Osteoblast (primary cell): ENCODE measurements at places on chromosomes 7 and 10.

- no peak for DNase-seq
These were observed 113.1 kb downstream of the CTTNBP2 start for GRCh38 chr7:117759950-117760640.

DNA sequence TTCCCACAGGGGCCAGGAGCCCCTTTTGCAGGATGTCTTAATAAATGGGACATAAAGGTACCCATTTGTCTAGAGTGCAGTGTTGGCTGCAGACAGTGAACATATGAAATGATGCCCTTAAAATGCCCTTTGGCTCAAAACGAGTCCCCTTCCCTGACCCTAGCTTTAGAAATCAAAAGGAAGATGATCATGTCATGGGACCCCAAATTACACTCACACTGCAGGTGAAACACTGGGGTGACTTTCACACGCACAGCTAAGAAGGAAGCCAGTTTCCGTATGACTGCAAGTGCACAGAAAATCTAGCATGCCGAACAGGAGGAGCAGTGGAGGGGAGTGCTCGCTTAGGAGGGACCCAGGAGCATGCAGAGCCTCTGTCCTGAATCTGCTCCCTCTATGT is 154.5 kb upstream of the KLF14 start:
- DNase-seq: no peak

DNA sequence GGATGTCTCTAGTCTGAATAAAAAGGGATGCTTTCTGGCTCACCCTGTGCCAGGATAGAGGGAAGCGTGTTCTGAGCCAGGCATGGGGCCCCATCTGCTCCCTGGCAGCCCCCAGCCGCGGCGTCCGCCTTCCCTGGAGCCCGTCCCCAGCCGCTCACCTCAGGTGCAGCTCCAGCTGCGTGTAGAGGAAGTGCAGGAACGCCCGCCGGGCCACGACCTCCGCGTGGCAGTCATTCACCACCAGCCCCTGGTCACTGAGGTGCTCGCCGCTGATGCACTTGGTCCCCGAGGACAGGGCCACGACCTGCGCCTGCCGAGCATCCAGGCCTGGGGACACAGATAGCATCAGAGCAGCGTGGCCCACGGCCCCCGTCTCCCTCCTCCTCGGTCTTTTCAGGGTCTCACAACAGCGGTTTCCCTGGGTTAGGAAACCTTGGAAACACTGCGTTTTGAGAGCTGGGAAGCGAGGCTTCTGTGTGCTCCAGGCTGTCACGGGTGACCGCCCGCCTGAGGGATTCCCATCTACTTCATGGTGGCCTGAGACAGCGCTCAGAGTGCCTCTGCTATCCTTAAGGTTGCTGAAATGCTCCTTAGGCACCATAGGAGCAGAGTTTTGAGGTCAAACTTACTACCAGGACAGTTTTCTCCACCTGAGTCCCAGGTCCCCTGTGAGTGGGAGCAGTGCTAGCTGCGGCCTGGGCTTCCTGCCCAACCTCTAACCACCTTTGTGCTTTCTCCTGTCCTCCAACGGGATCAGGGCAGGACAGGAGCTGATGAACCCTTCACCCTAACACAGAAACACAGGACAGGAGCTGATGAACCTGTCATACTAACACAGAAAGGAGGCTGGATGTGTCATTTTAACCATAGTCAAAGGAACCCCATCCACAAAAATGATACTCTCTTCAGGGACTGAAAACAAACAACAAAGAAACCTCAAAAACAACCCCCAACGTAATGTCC is 186.1 kb downstream of the WDR37 start:
- DNase-seq: peak; percentile 65

- no peak for DNase-seq
These were observed 5.2 kb upstream of the MYL10 start for GRCh38 chr7:101634196-101634717.

DNA sequence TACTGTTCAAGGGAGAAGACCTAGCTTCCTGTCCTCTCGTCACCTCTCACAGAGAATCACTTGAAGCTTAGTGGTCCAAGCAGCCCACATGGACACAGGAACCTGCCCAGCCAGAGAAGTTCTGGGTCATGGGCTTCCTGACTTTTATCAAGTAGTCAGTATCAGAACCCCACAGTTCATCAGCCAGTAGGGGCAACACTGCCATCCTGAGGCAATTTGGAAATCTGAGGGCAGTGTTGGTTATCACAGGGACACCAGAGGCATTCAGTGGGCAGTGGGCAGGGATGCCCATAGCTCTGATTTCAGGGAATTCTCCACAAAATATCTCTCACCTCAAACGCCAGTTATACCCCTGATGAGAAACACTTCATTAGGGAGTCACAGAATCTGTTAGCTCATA is 22.5 kb upstream of the MGAM2 start:
- DNase-seq: peak; percentile 19

DNA sequence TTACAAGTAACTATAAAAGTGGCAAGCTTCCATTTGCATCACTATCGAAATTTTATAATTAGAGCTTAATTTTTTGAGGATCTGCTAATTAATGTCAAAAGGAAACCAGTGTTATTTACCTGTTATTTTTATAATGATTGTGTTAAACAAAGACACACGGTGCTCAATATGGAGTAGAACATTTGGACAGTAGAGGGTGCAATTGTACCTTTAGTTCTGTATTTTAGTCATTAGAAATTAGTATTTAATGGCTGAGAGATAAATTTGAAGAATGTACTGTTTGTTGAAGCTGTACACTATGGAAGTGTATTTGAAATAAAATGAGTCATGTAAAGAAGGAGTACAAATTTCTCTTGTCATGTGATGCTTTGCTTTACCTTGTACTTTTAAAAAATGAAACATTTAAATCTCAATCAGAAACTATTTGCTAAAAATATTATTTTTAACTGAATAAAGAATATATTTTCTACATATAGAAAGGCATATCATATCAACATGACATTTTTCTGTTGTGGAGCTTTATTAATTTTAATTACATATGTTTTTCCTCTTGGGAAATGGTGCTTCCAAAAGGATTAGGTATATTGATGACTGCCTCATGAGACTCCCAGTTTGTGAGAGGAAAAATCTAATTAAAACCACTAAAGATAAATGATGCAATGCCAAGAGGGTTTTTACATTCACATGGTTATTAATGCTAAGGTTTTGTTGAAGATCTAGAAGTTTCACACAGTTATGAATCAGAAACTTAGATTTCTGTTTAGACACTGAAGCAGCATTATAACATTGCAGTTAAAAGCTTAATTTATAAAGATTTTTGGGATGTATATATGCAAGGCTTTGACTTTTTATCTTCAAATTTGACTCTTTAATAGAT is 10.4 kb upstream of the PRKG1 start:
- peak; percentile 3 for DNase-seq

DNA sequence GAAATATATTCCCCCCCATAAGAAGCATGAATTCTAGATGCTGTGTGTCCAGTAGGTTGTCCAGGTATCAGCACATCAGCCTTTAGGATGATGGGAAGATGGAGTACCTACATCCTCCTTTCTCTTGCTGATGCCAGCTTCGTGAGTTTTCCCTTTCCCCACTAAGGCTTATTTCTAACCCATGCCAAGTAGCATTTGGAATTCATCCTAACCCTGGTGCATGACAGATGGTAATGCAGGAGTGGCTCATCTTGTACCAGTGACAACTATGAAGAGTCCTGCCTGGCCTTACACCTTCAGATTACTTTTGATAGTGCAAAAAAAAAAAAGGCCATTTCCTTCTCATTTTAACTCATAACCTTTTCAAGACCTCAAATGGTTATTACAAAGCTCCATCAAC is 58.7 kb downstream of the ARHGAP21 start:
- no peak for DNase-seq

DNA sequence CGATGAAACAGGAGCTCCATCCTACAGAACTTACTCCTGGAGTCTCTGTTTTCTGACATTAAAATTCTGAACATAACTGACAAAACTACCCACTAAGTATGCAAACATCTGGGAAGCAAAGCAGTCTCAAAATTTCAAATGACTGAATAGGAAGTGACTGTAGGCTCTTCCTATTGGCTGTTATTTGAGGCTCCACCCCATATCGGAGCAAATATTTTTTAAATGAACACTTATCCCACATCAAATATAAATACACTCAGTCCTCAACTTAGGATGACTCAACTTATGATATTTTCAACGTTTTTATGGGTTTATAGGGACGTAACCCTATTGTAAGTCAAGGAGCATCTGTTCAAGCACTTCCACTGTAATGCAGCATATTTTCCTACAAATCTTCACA is 8.8 kb downstream of the HSPA12A start:
- peak; percentile 90 for DNase-seq

DNA sequence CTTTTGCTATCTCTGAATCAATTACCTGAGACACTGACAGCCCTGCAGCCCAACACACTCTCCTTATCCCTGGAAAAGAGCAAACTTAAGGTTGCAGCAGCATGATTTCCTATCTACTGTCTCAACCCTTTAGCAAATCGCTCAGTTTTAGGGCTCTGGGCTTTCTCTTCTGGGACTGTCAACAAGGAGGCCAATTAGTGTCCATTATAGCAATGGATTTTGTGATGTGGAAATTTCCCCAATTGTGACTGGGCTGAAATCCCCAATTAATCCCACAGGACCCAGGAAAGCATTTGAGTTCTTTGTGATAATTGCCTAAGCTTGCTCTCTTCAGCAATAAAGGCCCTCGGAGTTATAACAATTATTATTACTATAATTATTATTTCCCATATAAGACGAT is 197.0 kb downstream of the ZNF438 start:
- no peak for DNase-seq

DNA sequence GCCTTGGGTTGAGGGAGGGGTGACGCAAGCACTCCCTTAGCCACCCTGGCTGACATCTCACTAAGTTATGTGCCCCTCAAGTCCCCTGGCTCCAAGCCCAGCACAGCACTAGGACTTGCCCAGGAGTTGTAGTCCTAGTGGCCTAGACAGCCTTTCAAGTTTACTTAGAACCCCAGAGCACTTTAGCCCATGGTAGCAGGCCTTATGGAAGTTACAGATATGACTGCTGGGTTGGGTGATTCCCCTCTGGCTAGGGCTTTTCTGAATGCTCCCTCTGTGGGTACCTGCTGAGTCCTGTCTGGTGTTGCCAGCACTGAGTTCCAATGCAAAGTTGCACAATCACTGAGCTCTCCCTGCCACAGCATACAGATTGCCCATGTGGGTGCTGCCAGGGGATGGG is 83.2 kb downstream of the AHCYL2 start:
- no peak for DNase-seq

- no peak for DNase-seq
These were observed 104.6 kb upstream of the DNAJB12 start for GRCh38 chr10:72459301-72459700.

DNA sequence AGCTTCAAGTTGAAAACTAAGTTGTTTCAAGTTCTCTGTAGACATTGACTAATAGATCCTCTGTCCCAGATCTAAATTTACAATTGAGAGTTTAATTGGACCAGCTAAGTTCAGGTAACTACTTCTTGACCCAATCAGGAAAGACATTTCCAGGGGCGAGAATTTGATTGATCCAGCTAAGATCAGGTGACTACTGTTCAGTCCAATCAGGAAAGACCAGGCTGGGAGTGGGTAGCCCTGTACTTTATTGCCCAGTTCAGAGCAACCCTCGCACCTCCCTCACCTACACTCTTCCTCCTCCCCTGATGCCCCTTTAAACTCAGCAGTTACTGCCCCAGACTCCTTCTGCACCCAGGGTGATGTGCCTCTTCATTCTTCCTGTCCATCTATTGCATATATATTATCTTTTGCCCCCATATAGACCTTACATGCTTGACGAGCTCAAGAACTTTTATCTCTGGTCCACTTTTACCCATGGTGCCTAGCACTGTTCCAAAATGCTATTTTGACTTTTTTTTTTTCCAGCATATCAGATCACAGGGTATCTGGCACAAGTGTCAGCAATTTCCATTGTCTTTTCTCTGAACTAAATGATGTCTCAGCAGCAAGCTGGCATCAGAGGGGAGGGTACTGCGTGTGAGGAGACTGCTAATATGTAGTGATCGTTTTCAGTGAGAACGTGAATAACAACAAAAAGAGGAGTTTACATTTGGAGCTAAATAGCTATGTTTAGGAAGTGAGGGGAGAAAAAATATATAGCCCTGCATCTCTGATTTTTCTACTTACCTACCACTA is 169.4 kb downstream of the KIAA1217 start:
- no peak for DNase-seq

GRCh38 chr10:77029777-77030717 is 607.6 kb downstream of the KCNMA1 start:
- DNase-seq: no peak

- DNase-seq: no peak
These were observed 177.4 kb downstream of the SFMBT2 start for GRCh38 chr10:7233259-7233991.

DNA sequence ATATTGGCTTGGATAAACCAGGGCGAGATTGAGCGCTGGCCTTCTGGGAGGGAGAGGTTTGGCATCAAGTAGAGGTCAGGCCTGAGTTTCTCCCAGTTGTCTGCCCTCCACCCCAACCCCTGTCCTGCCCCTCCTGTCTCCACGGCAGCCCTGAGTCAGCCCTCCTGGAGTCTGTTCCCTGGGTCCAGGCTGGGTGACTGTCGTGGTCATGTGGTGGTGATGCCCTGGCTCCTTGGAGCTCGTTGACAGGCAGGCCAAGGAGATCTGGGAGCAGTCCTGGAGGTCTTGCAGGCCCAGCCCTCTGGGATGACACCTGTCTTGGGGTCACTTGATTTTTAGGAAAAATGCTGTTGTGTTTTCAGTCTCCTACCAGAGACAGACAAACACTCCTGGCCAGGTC is 53.6 kb upstream of the PODXL start:
- DNase-seq: no peak

DNA sequence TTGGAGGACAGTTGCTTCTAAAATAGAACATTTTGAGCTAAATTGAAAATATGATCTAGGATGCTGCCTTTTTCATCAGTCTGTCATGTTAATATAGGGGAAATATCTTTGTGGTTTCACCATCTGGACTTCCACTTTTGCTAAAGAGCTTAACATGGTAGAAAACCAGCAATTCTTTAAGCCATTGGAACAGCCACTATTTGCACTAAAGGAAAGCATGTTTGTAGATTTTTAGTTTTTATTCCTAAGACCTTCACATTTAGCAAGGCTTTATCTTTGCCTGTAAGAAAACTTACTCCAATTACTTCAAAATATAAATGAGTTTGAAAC is 291.0 kb downstream of the RNLS start:
- DNase-seq: no peak

- DNase-seq: no peak
These were observed 12.9 kb downstream of the TTYH3 start for GRCh38 chr7:2644562-2645273.

DNA sequence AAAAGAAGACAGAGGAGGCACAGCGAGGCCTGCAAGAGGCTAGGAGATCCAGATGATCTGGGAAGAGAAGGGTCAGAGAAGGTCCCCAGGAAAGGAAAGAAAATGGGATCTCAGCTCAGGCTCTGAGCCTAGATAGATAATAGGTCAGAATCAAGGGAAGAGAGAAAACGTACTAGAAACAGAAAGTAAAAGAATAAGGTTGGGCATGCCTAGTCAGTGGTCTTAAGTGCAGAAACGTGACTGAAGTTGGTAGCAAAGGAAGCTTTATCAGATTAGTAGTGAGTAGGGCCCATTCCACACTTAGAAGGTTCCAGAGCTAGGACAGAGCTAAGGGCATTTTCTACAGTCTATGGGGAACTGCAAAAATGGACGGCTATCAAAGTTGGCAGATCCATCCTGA is 84.8 kb upstream of the ASAH2 start:
- DNase-seq: no peak

GRCh38 chr7:145216866-145217265 is 381.0 kb upstream of the TPK1 start:
- no peak for DNase-seq
